ENCODE measurements at places on chromosomes 6 and 20.

GRCh38 chr6:15255909-15256395 lies 10.1 kb downstream of the JARID2 start:
- no peak for DNase-seq

DNA sequence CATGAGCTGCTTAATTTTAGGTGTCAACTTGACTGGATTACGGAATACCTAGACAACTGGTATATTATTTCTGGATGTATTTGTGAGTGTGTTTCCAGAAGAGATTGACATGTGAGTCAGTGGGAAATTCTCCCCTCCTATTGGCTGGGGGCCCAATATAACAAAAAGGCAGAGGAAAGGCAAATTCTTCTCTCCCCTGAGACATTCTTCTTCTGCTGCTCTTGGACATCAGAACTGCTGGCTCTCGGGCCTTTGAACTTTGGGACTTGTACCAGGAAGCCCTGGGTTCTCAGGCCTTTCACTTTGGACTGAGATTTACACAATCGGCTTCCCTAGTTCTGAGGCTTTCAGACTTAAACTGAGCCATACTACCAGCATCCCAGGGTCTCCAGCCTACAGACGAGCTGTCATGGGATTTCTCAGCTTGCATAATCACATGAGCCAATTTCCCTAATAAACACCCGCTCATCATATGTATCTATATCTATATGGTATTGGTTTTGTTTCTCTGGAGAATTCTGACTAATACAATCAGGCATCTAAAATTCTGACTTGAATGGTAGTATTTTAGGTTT lies 7.6 kb upstream of the BTN3A3 start:
- DNase-seq: no peak

DNA sequence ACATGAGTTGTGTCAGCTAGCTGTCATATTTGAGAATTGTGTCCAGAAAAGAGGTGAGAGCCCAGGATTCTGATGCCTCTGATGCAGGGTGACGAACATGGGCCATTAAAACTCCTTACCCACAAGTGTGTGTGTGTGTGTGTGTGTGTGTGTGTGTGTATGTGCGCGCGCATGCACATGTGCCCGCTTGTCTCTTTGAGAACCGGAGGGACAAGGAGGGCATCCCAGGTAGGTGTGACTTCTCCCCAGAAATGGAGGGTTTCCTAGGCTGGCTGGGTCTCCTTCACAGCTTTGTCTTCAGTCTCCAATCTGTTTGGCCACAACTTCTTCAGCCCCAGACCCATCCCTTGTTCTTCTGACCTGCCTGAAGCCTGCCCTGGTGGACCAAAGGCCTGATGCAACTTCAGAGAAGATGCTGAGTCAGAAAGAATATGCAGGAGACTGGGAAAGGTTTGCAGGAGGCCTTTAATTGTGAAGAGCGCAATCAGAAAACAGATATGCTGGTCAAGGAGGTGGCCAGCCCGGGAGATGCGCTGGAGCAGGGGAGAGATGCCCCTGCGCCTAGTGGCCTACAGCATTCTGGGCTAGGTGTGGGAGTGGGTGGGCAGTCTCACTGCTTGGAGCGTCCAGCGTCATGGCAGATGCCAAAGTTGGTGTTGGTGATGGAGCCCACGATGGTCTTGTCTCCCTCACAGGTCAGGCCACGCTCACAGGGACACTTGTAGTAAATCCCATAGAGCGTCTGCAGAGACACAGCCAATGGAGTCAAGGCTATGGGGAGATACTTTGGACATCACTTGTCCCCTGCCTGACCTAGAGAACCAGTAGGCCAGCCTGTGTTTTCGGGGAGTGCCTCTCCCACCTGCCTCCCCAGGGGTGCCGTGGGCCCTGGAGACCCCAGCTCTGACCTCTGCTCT lies 2.3 kb downstream of the CLPS start:
- DNase-seq: no peak

DNA sequence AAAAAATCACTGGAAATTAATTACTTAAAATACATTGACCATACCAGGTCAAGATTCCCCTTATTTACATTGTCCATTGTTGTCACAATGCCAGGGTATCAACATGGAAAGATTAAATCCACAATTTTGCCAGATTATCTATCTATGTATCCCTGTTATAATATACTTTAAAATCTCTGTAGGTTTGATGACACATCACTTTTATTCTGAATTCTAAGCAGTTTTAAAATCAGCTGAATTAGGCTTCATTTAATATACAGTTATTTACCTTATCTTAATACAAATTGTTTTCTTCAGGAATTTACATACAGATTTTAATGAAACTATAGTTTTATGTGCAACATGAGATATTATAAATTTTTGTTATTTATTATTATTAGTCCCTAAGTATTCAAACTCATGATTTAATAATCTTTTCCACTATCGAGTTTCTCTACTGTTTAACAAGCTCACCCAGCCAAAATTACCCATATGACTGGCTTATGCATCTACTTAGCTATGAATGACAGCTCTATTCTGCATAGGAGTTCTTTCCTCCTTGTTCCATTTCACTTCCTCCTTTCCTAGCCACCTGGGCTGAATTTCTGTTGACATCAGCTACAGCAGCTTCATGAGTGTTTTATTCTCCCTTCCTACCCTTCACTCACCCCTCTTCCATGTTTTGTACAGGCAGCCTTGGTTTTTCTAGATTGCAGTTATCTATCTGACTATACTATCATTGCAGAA lies 654.2 kb upstream of the MAP3K7 start:
- DNase-seq: no peak

GRCh38 chr20:58322083-58322482 lies 12.6 kb downstream of the RAB22A start:
- DNase-seq: no peak

GRCh38 chr6:134816780-134817179 lies 133.1 kb downstream of the ALDH8A1 start:
- no peak for DNase-seq

DNA sequence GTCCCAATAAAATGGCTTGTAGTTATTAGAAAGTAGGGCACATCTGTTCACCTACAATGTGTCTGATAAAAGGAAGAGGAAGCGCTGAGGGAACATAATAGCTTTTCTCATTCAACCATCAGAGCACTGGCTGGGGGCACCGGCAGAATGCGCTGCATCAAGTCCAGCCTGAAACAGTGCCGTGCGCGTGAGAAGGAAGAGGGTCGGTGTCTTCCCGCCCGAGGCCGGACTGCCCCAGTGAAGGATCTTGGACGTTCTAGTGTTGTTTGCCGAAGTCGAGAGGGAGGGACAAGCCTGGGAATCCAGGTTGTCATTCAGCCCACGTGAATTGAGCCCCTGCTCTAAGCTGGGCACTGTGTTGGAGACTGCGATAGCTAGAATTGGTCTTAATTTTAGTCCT lies 61.7 kb upstream of the MPC1 start:
- DNase-seq: no peak

DNA sequence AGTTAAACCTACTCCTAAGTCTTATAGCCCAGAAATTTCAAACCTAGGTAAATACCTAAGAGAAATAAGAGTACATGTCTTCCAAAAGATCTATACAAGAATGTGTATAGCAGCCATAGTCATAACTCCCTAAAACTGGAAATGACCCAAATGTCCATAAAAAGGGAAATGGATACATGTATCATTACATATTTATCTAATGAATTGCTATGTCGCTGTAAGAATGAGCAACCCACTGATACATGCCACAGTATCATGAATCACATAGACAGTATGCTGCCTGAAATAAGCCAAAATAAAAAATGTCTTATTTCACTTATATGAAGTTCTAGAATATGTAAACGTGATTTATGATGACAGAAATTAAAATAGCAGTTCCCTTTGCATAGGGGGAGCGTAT lies 679.5 kb downstream of the MAFB start:
- no peak for DNase-seq

GRCh38 chr6:138539876-138540275 lies 40.6 kb upstream of the NHSL1 start:
- no peak for DNase-seq

- DNase-seq: no peak
These were observed 42.8 kb downstream of the INSM1 start for GRCh38 chr20:20410678-20411077.

DNA sequence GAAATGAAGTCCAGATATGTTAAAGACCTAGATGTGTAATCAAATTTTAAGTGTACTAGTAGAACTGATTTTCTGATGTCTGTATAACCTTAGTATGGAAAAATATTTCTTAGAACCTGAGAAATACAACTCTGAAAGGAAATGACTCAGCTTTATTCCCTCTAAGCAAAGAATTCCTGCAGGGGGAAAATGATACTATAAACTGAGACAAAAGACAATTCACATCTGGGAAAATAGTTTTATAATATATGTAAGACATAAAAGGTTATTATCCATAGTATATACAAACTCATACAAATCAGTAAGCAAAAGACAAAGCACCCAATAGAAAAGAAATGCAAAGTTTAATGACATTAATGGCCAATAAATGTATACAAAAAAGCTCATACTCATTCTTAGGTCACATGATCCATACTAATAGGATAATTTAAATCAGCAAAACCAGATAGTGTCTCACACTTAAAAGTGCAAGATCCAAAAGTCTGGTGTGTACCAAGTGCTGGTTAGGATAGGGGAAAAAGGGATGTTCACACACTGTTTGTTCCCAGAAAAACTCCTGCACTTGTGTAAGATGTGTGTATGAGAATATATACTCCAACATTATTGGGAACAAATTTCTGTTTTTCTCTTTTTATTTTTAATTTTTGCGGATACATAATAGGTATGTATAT lies 22.6 kb downstream of the RNF217 start:
- no peak for DNase-seq

DNA sequence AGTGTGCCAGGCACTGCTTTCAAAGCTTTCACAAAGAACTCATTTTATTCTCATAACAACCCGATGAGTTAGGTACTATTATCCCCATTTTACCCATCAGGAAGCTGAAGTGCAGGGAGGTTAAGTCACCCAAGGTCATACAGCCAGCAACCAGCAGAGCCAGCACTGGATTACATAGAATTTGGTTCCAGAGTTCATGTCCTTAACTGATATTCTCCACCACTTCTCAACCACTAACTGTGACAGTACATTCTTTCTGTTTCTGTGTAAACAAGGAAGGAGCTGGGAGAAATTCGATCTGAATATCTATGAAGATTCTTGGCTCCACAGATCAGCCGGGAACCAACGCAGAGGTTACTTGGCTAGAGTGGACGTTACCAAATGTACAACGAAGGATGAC lies 98.0 kb downstream of the KIF16B start:
- DNase-seq: no peak

DNA sequence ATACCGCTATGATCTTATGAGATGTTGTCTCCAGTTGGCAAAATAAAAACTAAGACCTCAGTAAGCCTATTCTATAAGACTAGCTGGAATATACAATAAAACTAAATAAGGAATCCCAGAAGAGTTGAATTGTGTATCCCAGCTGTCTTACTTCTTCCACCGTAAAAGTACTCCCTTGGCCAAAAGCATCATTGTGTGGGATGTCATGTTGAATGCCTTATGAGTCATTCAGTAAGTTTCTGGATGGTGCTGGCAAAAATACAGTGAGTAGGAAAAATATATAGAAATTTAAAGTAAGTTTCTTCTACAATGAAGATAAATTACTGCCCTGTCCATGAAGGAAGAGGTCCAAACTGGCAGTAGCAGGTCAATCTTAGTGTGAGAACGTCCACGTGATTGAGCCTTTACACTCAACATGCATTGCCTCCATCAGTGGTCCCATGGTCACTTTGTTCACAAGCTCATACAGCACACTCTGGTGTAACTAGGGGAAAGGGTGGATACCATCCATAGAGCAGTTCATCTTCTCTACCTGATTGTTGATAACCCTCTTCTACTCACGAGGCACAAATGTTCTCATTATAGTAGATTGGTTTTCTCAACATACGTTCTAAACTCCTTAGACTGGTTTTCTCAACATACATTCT lies 13.7 kb upstream of the ZNF318 start:
- DNase-seq: no peak

DNA sequence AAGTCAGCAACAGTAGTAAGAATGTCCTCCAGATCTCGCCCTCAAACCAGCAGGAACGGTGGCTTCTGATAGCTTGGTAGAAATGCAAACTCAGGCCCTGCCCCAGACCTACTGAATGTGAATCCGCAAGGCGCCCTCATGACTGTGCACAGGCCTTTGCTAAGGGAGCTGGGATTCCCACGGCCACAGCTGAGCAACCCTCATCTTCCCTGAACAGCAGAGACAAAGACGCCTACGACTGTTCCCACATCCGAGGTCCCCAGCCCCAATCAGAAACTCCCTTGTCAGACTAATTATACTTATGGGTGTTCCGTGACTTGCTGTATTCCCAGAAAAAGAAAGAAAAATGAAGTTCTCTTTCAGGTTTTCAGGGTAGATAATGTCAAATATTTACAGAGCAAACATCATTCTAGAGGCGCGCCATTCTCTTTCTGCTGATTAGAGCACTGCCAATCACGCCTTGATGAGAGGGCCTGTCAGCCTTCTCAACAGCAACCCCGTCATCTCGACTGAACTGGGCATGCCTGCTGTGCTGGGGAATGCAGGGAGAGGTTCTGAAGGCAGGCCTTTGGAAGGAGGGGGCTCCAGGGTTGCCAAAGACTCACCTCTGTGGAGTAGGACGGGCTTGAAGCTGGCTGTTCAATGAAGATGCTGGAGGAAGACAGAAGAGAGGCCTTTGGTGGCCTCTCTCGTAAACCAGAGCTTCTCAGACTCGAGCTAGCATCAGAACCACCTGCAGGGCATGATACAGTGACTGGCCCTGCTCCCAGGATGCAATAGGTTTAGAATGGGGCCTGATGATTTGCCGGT lies 79.9 kb downstream of the ZNF217 start:
- DNase-seq: no peak
